NAMALWA (cell line): ENCODE measurements at places on chromosomes 12 and 14.
A peak's percentile ranks its signal among the peaks of the same experiment; 100 is the strongest.

GRCh38 chr14:29759521-29760340 lies 167.9 kb downstream of the PRKD1 start:
- no peak for DNase-seq

GRCh38 chr12:92552412-92553108 lies 150.2 kb upstream of the PLEKHG7 start:
- no peak for DNase-seq

- DNase-seq, result no peak
These were observed 71.0 kb downstream of the TRAFD1 start for GRCh38 chr12:112196196-112196875.

DNA sequence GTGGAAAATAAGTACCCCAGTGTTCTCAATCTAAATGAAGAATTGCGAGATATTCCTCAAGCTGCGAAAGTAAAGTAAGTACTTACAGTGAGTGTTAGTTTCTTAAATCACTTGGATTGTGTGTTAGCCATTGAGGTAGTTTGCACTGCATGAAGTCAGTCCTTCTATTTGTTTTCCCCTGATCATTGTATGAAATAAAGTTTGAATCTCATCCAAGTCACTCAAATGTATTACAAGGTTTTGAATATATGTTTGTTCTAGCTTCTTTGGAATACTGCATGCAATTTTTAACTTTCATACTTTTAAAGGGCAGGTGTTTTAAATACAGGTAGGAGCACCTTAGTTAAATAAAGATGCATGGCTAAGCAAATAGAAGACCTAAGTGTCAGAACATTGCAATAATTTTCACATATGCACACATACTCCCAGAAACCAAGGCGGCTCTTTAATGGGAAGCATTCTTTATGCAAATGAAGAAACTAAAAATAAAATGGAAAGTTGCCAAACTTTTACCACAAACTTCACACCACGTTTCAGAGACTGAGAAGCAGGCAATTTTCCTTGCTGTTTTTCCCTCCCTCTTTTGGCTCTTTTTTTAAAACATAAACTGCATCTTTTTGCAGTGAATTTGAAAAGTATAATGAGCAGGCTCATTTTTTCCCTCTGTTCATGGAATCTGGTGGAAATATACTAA lies 105.6 kb downstream of the GPR135 start:
- peak; percentile 49 for DNase-seq

GRCh38 chr14:58298477-58299400 lies at the start of gene ARID4A:
Gene ARID4A, plus strand, starts transcription at chr14:58298555. Its CDS starts 1,300 bp downstream, at chr14:58299855.
- DNase-seq, result peak; percentile 54

DNA sequence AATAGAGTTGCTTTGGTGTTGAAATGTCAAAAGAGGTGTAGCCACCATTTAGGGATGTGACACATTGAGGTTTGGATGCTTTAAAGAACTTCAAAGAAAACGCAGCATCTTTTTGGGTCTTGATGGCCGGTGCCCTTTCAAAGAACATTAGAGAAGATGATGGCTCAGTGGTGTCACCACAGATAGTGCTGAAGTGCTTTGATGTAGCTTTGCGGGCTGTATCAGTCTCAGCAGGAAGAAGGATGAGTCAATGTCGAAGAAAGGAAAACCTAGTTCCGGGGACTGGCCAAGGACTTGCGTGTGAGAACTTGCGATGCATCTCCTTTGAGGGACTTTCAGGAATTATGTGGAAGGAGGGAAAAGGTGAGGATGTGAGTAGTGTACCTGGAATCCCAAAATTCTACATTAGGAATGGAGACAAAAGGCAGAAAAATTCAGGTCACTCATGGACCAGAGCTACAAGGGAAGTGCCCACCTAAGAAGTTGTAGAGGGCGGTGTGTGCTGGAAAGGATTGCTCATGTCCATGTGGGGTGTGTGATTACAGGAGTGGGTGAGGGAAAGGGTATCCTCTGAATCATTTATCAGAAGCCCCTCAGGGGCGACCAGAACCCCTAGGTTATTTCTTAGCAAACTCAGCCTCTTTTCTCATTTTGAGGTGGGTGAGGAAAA lies 39.7 kb upstream of the GZMB start:
- DNase-seq, result peak; percentile 5

GRCh38 chr12:124501827-124502226 lies 65.6 kb downstream of the NCOR2 start:
- no peak for DNase-seq

DNA sequence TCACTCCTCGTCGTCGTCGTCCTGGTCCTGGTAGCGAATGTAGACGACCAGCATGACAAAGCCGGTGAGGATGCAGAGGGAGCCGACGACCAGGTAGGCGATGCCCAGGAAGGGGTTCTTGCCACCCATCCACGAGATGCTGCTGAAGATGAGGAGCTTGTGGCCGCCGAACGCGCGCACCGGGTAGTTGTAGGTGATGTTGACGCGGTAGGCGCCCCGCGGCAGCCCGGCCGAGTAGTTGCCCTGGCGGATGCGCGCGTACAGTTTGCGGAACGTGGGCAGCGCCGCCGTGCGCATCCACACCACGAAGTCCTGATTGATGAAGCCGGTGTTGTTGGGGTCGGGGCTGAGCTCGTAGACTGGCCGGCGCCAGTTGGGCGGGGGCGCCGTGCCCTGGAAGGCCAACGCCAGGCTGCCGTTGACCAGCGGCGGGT lies 1.0 kb downstream of the TMEM30B start:
- no peak for DNase-seq

- no peak for DNase-seq
These were observed 25.2 kb downstream of the ARHGAP5 start for GRCh38 chr14:32102152-32102787.
